ENCODE measurements at places on chromosomes 6 and 20. TPM values are rescaled to one million over a fixed set of nuclear protein-coding genes. Genes with fewer than 3 reads are reported as not detected.

LPA gene
- 0.93 TPM for total RNA-seq

NOX3 gene
- total RNA-seq, result not detected

CUL9 gene
- 45.0 TPM for total RNA-seq

BPIFB1 gene
- not detected for total RNA-seq

DNAH8 gene
- 0.27 TPM for total RNA-seq

CCDC170 gene
- 3.5 TPM for total RNA-seq

TULP1 gene
- 78.5 TPM for total RNA-seq

TBPL1 gene
- total RNA-seq, result 30.3 TPM

PHACTR1 gene
- total RNA-seq, result 21.8 TPM

RUNX2 gene
- 5.1 TPM for total RNA-seq

MYL9 gene
- total RNA-seq, result 15.0 TPM

ASIP gene
- total RNA-seq, result 1.9 TPM

ARMC12 gene
- 0.38 TPM for total RNA-seq

WTAP gene
- total RNA-seq, result 111 TPM

PLTP gene
- 58.0 TPM for total RNA-seq

THBS2 gene
- total RNA-seq, result 132 TPM

PPIL4 gene
- total RNA-seq, result 64.5 TPM

PRDM13 gene
- total RNA-seq, result 16.6 TPM

SLC16A10 gene
- 12.0 TPM for total RNA-seq

RNF146 gene
- total RNA-seq, result 78.9 TPM

TP53TG5 gene
- not detected for total RNA-seq

CTAGE9 gene
- not detected for total RNA-seq

CRISP2 gene
- total RNA-seq, result 0.55 TPM

PTPRT gene
- 12.1 TPM for total RNA-seq

GJA1 gene
- total RNA-seq, result 209 TPM

FAM83D gene
- 6.3 TPM for total RNA-seq

ATP6V1G2 gene
- total RNA-seq, result 19.2 TPM

RAB44 gene
- total RNA-seq, result 0.33 TPM

SALL4 gene
- total RNA-seq, result 1.8 TPM

RIMS1 gene
- total RNA-seq, result 56.7 TPM

RFX6 gene
- not detected for total RNA-seq

PRSS16 gene
- total RNA-seq, result 0.66 TPM

MYT1 gene
- 37.3 TPM for total RNA-seq

PTCRA gene
- total RNA-seq, result not detected

BPI gene
- total RNA-seq, result 2.4 TPM

MUC22 gene
- total RNA-seq, result 0.11 TPM

PRDM1 gene
- 74.7 TPM for total RNA-seq

IMPG1 gene
- 68.0 TPM for total RNA-seq

SLA2 gene
- 0.38 TPM for total RNA-seq

CPXM1 gene
- 89.2 TPM for total RNA-seq

BTN1A1 gene
- total RNA-seq, result not detected

PPP1R16B gene
- total RNA-seq, result 7.5 TPM

MRPS10 gene
- 46.5 TPM for total RNA-seq

FABP7 gene
- total RNA-seq, result 213 TPM

DDX43 gene
- 0.27 TPM for total RNA-seq

KCNG1 gene
- total RNA-seq, result 3.4 TPM

POPDC3 gene
- total RNA-seq, result 5.4 TPM

IL17A gene
- total RNA-seq, result not detected

CDSN gene
- not detected for total RNA-seq

STK38 gene
- 27.3 TPM for total RNA-seq

TRAPPC3L gene
- 0.38 TPM for total RNA-seq

CCN6 gene
- not detected for total RNA-seq

SCAF8 gene
- total RNA-seq, result 103 TPM

TSBP1 gene
- not detected for total RNA-seq

TPBG gene
- 27.0 TPM for total RNA-seq

MAPK14 gene
- 75.2 TPM for total RNA-seq

EPHA7 gene
- 39.6 TPM for total RNA-seq

COL11A2 gene
- total RNA-seq, result 39.0 TPM
